ENCODE measurements at places on chromosomes 2 and 18. TPM values are rescaled to one million over a fixed set of nuclear protein-coding genes. Genes with fewer than 3 reads are reported as not detected.

Gene ELAC1
- 4.2 TPM for total RNA-seq

Gene FOXI3
- total RNA-seq: not detected

Gene TUBA4A
- 6.6 TPM for total RNA-seq

Gene LINC00305
- total RNA-seq: not detected
